Coronary artery (tissue), 2 donors: ENCODE measurements at places on chromosomes 16 and 17.

- DNase-seq, result no peak
Observed at GRCh38 chr16:50154420-50154950, 1.4 kb downstream of the TENT4B start.

GRCh38 chr16:8346294-8346693 lies 244.0 kb downstream of the TMEM114 start:
- no peak for DNase-seq

GRCh38 chr17:82230609-82231311 lies 1.9 kb downstream of the SLC16A3 start:
- peak; percentile 84 for DNase-seq

- DNase-seq, result no peak
Observed at GRCh38 chr16:85441189-85441889, 171.8 kb upstream of the GSE1 start.

DNA sequence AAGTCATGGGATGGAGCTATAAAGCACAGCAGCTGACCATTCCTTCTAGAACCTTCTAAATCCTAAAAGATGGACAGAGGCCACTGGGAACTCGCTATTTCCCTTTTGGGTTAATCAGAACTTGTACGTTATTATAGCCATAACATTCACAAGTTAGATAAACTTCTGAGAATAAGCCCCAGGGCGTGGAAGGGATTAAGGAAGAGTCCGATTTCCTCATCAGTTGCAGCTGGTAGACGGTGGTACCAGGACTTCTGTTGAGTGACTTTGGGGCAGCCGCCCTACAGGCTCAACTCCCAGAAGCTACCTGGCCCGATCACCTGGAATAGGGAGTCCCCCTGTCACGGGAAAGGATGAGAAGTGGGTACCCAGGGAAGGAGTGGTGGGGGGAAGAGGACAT lies 370.1 kb upstream of the ZFHX3 start:
- no peak for DNase-seq

- DNase-seq, result no peak
Observed at GRCh38 chr16:51876934-51877333, 670.0 kb downstream of the TOX3 start.

GRCh38 chr16:12539185-12539929 lies 264.3 kb downstream of the CPPED1 start:
- DNase-seq, result no peak

DNA sequence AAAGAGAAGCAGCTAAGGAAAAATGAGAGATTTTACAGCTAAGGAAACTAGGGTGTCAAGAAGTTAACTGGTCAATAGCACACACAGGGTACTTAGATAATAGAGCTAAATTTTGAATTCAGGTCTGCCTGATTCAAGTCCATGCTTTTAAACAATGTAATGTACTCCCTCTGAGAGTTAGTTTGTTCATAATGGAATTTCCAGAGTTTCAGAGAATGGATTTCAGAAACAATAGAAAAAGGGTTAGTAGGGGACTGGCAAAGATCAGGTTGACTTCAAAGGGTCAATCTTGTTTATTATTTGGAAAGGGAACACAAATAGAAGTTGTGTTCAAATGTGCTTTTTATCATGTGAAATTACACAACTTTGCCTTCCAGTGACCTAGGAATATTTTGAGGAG lies 17.9 kb downstream of the NSRP1 start:
- DNase-seq, result no peak
